Trophoblast cell (in vitro differentiated cells and primary cell): ENCODE measurements at places on chromosomes 2 and 18.

GRCh38 chr18:57137847-57138246 lies 9.0 kb upstream of the BOD1L2 start:
- no peak for DNase-seq

GRCh38 chr2:10254373-10255188 lies 48.1 kb upstream of the HPCAL1 start:
- peak; percentile 96 for DNase-seq

DNA sequence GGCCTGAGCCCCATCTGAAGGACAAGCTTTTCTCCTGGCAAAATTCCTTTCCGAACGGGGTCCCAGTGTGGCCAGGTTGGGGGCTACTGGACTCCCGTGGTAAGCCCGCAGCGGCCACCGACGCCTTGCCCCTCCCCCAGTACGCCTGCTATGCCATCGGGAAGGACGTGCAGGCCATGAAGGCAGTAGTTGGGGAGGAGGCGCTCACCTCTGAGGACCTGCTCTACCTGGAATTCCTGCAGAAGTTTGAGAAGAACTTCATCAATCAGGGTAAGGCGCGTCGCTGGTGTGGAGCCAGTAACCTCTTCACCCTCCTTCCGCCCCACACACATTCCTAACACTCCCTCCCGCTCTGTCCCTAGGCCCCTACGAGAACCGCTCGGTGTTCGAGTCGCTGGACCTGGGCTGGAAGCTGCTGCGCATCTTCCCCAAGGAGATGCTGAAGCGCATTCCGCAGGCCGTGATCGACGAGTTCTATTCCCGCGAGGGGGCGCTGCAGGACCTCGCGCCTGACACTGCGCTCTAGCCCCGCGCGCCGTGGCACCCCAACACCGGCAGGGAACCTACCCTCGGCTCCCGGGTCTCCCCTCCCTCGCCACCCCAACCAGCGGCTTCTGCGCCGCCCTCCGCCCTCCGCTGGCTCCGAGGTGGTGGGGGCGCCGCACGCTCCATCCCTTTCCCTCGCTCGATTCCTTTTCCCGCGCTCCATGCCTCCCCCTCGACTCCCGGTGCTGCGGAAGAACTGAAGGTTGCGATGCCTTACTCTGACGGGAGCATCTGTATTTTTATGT lies 13.6 kb upstream of the ANKRD53 start:
- peak; percentile 69 for DNase-seq

GRCh38 chr2:196884368-196884767 lies 42.1 kb downstream of the PGAP1 start:
- DNase-seq = no peak

DNA sequence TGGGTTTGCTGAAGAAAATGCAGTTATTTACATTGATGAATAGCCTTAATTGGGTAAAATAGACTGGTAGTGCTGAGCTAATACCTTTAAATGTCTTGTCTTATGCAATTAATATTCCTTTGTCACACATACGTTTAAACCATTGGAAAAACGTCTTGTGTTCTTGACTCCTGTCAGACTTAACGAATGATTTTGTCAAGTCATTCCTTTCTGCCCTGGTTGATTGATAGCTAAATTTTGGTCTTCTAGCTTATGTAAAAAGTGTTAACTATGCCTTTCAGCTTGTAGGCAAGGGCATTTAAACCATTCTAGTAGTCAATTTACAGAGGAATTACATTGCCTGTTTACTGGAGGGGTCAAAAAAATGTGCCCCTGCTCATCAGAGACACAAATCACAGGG lies 105.8 kb upstream of the LRRTM1 start:
- no peak for DNase-seq

GRCh38 chr2:174012347-174013314 lies 47.5 kb upstream of the SP3 start:
- peak; percentile 67 for DNase-seq

DNA sequence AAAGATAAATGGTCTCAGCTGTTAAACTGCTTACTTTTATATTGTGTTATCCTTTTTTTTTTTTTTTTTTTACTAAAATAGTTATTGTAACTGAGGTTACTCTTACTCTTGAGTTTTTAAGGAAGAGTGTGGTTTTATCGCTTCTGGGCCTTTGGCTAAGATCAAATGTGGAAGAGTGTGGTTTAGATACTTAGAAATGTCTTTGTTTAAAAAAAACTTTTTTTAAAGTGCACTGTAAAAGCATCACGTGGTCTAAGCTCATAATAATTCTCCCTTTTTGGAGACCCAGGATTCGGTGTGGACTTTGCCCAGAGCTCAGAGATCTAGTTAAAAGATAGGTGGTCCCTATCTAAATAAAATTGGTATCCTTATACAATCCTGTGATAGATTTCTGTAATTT lies 11.9 kb upstream of the OXER1 start:
- no peak for DNase-seq

DNA sequence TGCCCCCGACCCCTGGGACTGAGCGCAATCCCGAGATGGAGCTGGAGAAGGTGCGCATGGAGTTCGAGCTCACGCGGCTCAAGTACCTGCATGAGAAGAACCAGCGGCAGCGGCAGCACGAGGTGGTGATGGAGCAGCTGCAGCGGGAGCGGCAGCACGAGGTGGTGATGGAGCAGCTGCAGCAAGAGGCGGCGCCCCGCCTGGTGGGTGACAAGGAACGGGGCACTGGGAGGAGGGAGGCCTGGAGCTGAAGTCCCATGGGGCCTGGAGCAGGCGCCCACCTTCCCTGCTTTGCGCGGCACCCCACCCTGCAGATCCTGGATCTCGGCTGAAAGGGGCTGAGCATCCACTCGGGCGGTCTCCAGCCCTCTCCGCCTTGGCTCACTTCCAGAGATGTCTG lies 1.2 kb downstream of the TMEM247 start:
- DNase-seq = no peak

- peak; percentile 70 for DNase-seq
These were observed 17.1 kb upstream of the CAVIN2 start for GRCh38 chr2:191863988-191864387.

DNA sequence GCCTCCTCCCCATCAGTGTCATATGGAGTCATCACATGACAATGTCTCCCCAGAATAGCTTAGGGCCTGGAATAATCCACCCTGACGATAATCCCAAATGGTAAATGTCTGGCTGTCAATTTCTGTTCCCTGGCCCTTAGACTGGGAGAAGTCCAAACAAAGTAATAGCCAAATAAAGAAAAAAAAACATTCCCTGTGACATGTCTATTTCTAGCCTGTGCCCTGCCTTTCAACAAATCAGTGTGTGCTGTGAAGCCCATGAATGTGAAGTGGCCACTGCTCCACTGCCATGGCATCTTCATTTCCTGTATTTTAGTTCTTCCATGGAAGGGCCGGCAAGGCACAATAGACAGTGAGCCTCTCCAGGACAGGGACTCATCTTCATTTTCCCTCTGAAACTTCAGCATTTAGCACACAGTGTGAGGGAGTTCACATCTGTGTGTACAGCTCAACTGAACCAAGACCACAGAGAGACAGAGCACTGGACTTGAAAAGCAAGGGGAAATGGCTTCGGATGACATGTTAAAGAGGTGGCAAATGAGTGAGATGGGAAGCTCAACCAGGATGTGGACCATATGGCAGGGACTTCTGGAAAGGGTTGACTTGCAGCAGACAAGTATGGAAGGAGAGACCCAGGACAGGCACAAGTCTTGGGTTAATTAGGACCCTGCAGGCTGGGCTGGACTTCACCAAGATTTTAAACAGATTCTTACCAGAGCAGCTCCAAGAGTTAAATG lies 140.0 kb downstream of the ANTXR1 start:
- DNase-seq = no peak

DNA sequence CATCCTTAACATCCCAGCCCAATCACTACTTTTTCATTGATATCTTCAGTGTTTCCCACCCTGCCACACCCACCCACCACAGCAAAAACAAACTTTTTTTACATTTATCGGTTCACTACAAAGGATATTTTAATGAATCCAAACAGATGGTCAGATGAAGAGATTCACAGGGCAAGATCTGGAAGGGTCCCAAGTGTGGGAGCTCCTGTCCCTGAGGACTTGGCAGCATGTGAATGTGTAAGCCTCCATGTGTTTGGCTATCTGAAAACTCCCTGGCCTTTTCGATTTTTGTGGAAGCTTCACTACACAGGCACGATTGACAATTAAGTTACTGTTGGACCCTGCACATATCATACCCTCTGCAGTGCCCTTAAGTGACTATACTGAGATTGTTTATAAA lies 48.1 kb upstream of the CRIM1 start:
- no peak for DNase-seq

- DNase-seq = peak; percentile 18
These were observed at the start of gene DSC3 for GRCh38 chr18:31042406-31043181. Gene DSC3, minus strand, starts transcription at chr18:31042742. Its CDS starts 82 bp downstream, at chr18:31042660.

DNA sequence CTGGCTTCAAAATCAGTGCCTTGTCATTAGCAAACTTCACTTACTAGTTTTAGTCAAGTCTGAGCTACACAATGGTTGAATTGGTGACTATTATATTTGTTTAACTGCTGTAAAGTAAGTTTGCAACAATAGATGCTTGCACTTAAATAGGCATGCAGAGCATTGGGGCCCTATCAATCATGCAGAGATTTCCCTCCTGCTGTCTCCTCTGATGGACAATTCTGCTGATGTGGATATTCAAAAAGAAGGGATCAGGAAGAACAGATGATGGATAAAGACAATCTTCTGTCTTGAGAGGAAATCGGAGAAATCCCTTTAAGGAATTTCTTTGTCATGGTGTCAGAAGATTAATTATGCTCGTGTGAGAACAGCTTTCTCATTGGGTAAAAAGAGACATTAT lies 89.0 kb downstream of the GREB1L start:
- no peak for DNase-seq

DNA sequence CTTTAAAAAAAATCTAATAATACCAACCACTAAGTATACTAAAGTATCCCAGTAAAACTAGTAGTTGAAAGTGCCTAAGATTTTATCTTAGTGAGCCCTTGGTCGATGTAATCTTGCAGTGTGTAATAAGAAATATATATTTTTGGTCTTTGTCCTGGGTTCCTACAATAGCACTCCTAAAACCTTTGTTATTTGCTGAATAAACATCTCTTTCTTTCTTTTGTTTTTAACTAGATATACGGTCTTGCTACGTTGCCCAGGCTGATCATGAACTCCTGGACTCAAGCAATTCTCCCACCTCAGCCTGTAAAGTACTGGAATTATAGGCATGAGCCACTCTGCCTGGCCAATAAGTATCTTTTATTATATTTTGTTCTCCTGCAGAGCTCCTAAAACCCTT lies 2.4 kb upstream of the TP53I3 start:
- DNase-seq = no peak

GRCh38 chr18:79787865-79788733 lies 9.6 kb upstream of the KCNG2 start:
- DNase-seq = no peak

GRCh38 chr2:106012001-106012590 lies 182.0 kb downstream of the UXS1 start:
- no peak for DNase-seq

- peak; percentile 29 for DNase-seq
These were observed 58.1 kb downstream of the SERTAD2 start for GRCh38 chr2:64595397-64596176.

GRCh38 chr2:148619560-148620195 lies 24.9 kb upstream of the EPC2 start:
- DNase-seq = no peak

- no peak for DNase-seq
These were observed 58.9 kb downstream of the ANKMY1 start for GRCh38 chr2:240498958-240499260.

- DNase-seq = no peak
These were observed 26.0 kb downstream of the LOXHD1 start for GRCh38 chr18:46630991-46631390.

DNA sequence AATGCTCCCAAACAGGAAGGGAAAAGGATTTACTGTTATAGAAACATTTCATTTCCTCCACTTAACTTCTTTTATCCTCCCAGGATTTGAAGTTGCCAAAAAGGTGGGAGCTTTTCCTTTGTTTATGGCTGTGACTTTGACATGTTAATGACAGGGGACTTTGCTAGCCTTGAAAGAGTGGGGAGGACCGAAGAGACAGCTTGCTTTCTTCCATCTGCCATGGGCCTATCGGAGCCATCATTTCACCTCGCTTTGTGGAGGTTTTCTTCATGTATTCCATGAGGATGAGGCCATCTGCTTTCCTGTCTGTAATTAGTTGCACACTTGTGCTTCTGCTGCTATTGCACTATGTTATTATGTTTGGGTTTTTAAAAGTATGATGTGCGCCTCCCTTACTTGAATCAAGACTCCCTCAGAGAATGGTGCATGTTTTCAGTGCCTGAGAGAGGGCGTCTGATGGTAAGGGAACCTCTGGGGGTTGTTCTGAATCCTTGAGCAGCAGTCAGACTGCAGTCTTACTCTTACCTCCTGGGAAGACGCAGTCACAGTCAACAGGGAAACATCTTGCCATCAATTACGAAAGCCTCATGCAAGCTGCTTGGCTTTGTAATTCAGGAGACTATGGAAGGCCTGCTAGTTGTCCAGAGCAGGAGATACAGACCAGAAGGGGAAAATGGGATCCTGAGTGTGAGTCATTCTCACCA lies 173.3 kb upstream of the MGAT5 start:
- DNase-seq = peak; percentile 50

GRCh38 chr2:200747668-200748618 lies 63.8 kb upstream of the BZW1 start:
- peak; percentile 98 for DNase-seq

DNA sequence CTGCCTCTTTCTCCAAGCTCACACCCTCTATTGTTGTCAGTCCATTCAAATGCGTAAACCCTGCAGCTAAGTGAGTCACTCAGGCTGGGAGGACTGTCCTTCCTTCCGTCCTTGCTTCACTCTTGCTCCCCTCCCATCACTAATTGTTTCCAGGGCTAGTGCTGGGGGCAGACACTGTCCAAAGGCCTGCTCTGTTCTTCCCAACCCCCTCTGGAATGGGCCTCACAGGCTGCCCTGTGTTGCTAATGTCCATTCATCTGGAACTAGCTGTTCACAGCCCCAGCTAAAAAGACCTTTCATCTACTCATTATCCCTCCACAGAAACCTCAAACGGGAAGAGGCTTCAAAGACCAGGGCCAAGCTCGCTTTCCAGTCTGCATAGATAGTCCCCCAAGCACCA lies 31.9 kb upstream of the NRP2 start:
- DNase-seq = no peak
